Motor neuron (in vitro differentiated cells): ENCODE measurements at places on chromosomes 16 and 17.

DNA sequence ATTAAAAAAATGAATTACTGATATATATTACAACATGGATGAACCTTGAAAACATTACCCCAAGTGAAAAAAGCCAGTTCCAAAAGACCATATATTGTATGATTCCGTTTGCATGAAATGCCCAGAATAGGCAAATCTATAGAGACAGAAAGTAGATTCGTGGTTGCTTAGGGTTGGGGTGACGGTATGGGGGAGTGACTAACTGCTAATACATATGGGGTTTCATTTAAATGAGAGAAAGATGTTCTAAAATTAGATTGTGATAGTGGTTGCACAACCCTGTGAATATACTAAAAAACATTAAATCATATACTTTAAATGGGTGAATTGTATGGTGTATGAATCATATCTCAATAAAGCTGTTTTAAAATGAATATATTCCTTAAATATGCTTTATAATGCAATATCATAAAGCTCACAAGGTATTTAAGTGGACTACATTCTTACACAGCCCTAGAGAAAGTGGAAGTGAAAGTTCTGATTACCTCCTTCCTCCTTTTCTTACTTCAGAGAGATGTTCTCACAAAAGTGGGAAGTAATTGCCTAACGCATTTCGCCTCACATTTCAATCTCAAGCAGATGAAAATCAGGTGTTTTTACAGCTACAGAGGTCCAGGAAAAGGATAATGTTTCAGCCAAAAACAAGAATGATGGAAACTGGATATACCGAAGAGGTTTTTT is 142.7 kb upstream of the GNAO1 start:
- ATAC-seq: no peak

DNA sequence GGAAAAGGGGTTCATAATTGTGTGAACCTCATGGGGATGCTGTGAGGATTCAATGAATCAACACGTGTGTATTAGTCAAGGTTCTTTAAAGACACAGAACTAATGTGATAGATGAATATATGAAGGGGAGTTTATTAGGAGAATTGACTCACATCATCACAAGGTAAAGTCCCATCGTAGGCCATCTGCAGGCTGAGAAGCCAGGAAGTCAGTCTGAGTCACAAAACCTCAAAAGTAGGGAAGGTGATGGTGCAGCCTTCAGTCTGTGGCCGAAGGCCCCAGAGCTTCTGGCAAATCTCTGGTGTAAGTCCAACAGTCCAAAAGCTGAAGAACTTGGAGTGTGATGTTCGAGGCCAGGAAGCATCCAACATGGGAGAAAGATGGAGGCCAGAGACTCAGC is 413.4 kb downstream of the CDH13 start:
- ATAC-seq: no peak

- ATAC-seq: no peak
Observed at GRCh38 chr16:68233835-68234187, 2.1 kb downstream of the ESRP2 start.

GRCh38 chr17:47201166-47201565 is 8.0 kb upstream of the MYL4 start:
- no peak for ATAC-seq

DNA sequence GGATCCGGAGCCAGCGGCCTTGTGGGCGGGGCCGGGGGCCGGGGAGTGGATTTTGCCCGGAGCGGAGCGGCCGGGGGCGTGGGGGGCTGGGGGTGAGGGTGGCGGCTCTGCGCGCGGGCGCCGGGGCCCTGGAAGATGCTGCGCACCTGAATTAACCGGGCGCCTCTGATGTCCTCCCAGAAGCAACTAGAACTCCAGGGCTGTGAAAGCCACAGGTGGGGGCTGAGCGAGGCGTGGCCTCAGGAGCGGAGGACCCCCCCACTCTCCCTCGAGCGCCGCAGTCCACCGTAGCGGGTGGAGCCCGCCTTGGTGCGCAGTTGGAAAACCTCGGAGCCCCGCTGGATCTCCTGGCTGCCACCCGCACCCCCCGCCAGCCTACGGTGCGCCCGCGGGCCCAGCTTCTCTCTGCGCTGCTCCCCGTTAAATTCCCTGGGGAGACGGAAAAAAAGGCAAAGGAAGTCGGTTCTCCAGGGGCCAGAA is 549 bp downstream of the SLC26A11 start:
- ATAC-seq: peak; percentile 55

DNA sequence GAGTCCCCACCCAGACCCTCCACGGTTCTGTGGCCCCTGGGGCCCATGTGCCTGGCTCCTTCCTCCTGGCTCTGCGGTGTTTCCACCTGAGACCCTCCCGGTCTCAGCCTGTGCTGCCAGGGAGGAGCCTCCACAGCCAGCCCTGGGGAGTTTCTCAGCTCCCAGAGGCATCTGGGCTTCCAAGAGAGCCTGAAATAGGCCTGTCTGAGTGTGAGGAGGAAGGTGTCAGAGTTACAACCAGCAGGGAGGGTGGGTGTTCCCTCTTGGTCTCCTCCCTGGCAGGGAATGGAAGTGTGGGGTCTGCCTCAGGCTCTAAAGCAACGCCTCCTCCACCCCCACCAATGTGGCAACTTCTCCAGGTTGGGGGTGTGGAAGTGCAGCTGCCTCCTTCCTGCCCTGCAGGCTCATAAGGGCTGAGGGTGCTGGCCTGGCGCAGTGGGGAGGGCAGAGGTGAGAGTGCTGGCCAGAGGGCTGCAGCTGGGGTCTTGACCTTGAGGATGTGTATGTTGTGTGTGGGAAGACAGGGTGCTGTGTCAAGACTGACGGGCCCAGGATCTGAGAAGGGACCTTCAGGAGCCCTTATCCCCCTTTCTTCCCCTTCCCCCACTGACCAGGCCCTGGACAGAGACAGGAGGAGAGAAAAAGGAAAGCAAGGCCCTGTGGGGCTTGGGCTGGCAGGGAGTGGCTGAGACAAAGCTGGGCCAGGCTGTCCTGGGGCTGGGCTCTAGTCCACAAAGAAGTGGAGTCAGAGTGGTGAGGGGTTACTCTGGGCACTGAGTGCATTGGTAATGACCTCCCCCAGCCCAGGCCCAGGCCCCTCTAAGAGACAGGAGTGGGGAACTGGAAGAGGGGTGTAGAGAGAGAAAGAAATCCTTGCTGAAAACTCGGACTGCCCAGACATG is 2.4 kb downstream of the CYGB start:
- no peak for ATAC-seq

DNA sequence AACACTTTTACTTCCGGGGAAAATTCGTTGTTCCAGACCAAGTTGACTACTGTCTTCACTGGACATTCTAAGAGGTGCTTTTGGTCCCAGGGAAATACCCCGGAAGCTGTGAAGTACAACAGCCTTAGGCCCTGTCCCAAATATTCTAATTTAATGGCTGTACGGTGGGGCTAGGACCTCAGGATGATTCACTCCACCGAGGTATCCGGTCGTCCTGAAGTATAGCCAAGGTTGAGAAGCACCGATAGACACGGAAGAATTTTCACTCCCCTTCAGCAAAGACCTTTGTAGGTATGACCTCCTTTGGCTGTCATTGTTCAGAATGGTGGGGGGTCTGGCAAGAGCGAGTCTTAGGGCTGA is 34.9 kb upstream of the ARL4D start:
- no peak for ATAC-seq
